Coronary artery (tissue), 2 donors: ENCODE measurements at places on chromosomes 3 and 15.
A peak's percentile ranks its signal among the peaks of the same experiment; 100 is the strongest.

- DNase-seq = no peak
Observed at GRCh38 chr3:11020764-11021163, 28.2 kb downstream of the SLC6A1 start.

GRCh38 chr3:3110299-3110630 is at the start of gene IL5RA:
Gene IL5RA, minus strand, starts transcription at chr3:3110374. Its CDS starts 5,390 bp downstream, at chr3:3104984.
- DNase-seq = no peak

GRCh38 chr3:120052225-120052624 is 42.0 kb downstream of the GSK3B start:
- DNase-seq = no peak

DNA sequence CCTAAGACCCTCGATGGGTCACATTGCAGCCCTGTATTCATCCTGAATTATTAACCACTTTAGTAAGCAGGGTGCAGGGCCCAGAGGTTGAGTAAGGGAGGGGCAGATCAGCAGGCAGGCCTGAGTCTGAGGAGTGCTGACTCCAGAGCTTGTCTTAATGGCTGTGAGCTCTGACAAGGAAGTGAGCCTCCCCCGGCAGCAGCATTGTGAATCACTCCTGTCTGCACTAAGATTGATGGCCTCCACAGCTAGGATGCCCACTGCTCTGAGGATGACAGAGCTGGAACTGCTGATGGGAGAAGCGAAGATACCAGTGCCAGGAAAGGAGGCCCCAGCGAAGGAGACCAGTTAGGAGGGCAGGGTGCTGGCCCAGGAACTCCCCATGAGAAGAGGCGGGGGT is 46.5 kb upstream of the CCDC174 start:
- no peak for DNase-seq

- no peak for DNase-seq
Observed at GRCh38 chr15:90001062-90001682, at the start of gene ZNF710. Gene ZNF710, plus strand, starts transcription at chr15:90001324. Its CDS starts 65,814 bp downstream, at chr15:90067138.

DNA sequence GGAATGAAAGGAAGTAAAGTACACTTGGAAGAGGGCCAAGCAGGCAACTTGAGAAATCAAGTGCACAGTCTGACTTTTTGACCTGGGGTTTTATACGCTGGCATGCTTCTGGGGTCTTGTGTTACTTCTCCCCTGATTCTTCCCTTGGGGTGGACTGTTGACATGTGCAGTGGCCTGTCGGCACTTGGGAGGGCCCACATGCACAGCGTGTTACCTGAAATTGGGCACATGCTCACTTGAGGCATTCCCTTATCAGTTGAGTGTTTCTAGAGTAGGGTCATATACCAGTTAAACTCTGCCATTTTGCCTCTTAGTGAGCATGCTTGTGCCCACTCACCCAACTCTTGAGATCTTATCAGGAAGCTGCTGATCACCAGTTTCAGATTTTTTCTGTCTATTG is 329.1 kb upstream of the SOX2 start:
- no peak for DNase-seq

- no peak for DNase-seq
Observed at GRCh38 chr3:102348904-102349303, 85.9 kb upstream of the ZPLD1 start.

- DNase-seq = no peak
Observed at GRCh38 chr3:97691354-97691753, 73.2 kb upstream of the ARL6 start.

GRCh38 chr15:89494941-89495637 is 1.3 kb downstream of the RHCG start:
- peak; percentile 40 for DNase-seq

DNA sequence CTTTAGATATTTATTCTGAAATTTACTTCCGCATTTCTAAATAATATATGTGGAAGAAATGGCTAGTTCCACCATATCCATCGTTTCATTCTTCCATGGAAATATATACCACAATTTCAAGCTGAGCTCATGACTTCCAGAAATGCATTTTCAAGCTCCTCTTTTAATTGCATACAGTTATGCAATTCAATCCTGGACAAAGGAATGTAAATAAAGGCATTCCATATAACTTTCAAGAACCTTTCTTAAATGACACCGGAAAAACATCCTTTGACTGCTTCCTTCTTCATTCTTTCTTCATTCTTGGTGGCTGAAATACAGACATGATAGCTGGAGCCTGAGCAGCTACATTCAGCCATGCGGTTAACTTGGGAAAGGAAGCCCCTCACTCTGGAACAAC is 185.2 kb upstream of the GADL1 start:
- no peak for DNase-seq

DNA sequence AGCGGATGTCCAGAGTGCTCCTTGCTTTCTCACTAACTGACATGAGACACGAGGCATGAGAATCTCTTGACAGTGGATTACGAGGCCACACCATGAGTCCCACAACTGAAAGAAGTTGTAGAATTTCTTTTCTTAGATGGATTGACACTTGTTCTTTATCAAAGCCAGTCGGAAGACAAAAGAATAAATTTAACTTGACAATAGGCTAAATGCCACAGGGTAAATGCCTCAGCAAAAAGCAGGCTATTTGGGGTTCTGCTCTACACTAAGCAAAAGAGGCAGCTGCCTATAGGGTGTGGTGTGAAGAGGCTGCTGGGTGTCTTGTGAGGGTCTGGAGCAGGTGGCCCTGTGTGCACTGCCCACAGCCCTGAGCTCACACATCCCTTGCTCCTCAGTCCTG is 135.1 kb upstream of the SEMA6D start:
- DNase-seq = no peak

GRCh38 chr3:150545419-150546225 is 674 bp downstream of the SERP1 start:
- no peak for DNase-seq

GRCh38 chr3:138023754-138024153 is 13.8 kb downstream of the CLDN18 start:
- DNase-seq = no peak

DNA sequence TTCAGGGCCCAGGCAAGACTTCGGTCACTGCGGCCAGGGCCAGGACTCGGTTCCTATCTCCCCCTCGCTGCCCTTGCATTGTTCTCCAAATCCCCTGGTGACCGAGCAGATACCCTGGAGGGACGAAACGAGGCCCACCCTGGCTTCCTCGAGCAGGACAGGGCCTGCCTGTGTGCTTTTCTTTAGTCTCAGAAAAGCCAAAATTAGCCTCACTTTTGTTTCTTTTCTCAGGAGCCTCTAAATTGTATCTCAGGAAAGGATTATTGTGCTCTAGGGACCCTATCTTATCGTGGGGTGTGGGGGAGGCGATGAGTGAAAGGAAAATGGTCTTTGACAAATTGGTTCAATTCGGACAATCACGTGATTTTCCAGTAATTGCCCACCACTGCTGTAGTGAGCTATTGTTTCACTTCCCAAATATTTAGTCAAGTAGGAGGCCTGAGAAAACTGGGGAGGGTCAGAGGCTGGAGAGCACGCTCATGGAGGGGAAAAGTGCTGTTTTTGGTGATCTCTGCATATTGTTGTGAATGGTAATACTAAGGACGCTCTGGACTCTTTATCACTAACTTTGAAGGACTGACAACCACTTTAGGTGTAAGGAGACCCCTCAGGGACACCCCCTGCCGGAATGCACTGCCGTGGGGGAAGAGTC is 61.6 kb downstream of the TMEM44 start:
- no peak for DNase-seq

- no peak for DNase-seq
Observed at GRCh38 chr15:36932070-36932469, 168.3 kb downstream of the MEIS2 start.

DNA sequence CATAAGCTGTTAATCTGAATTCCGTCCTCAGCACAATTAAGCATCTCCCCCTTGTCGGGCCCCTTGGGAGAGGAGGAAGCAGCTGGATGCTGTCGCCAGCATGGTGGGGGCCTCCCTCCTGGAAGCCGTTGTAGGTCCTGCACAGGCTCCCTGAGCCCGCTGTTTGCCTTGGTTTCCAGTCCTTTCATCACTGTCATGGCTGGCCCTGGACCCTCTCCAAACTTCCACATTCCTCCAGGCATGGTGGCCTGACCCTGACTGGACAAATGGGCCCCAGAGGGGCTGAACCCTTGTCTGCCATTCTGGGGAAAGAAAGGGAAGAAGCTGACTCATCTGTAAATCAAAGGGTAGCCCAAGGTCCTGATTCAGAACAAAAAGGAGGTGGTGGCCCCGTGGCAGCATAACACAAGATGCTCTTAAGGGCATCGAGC is 300.5 kb upstream of the LRRFIP2 start:
- DNase-seq = no peak

GRCh38 chr3:132180337-132180791 is 136.8 kb upstream of the ACP3 start:
- DNase-seq = no peak

- no peak for DNase-seq
Observed at GRCh38 chr15:97708252-97708651, 252.3 kb upstream of the ARRDC4 start.

GRCh38 chr3:68121287-68121686 is 466.9 kb upstream of the SUCLG2 start:
- no peak for DNase-seq

GRCh38 chr3:60065227-60065868 is 1015.5 kb upstream of the CFAP20DC start:
- DNase-seq = no peak

DNA sequence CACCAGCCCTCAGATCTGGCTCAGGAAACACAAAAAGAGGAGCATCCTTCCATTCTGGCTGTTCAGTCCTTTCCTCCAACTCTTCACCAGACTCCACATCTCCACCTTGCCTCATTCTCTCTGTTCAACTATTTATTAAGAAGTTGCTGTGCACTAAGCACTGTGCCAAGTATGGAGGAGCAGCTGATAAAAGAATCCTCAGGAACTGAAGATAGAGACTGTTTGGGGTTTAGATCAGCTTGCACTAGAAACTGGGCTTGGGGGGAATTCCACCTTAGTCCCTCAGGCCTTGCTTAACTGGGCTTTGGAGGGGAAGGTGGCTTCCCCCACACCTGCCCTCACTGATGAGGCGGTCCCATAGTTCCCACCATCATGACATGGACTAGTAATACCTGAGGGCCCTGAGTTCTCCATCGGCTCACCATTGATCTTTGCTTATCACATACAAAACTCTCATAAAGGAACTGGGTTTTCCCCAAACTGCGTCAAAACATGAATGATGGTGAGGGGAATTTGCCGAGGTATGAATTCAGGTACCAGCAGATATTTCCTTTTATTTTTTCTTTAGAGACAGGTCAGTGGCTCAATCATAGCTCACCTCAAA is 1.7 kb upstream of the CCR8 start:
- no peak for DNase-seq

DNA sequence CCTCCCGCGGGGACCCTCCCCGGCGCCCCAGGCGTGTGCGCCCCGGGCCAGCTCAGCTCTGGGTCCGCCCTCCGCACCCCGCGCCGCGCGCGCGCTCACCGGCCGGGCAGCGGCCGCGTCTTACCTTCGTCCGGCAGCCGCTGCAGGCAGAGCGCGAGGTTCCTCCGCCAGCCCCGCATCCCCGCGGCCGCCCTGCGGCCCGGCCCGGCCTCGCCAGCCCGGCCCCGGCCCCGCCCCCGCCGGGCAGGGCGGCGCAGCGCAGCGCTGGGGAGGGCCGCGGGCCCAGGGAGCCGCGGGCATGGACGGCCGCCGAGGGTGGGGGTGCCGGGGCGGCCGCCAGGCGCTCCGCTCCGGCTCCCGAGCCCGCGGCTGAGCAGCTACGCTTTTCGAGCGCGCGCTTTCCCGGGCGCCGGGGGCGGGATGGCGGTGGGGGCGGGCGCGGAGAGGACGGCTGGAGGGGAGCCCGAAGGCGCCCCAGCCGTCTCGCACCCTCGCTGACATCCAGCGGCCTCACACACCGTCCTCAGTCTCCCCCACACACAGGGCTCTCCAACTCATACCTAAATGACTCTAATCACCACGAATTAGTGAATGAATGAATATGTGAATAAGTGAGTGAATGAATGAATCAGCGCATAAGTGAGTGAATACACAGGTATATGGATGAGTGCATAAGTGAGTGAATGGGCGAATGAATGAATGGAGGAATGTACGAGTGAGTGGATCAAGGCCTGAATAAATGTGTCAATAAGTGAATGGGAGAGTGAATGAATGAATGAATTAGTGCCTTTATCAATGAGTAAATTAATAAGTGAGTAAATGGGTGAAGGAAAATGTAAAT is 48.5 kb upstream of the CCDC174 start:
- no peak for DNase-seq

- DNase-seq = no peak
Observed at GRCh38 chr15:97234851-97235610, 725.5 kb upstream of the ARRDC4 start.

GRCh38 chr3:177917234-177917861 is 618.9 kb upstream of the KCNMB2 start:
- DNase-seq = no peak
